ENCODE measurements at places on chromosomes 5 and 9.

DNA sequence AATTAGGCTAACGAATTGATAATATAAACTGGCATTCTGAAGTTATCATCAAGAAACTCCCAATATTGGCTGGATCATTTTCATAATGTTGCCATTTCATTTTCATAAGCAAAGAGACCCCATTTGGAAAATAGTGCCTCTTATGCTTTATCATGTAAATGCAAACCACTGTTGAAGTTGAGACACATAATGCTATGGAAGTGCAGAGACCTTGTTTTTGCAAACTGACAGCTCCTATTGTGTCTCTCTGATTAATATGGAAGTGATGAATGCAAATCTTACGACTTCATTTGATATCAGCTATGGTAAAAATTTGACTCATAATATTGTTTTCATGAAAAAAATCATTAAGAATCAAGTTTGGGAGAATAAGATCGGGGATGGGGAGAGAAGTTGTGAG is 25.3 kb upstream of the ZNF608 start:
- DNase-seq: no peak

DNA sequence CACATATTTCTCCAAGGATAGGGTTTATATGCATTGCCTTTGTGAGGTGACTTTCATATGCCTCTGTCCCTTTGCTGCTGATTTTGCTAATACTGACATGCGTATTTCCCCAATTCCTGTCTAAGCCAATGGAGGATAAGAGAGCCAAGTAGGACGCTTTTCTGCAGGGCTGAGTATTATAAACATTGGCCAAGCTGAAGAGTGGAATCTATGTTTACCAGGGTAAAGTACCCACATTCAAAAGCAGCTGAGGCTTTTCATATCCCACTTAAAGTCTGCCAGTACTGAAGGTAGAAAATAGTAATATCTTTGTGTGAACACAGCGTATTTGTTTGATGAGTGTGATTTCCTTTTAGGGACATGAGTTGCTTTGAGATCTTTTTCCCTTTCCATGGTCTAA is 128.8 kb upstream of the GPR151 start:
- no peak for DNase-seq

GRCh38 chr5:94395468-94395867 is 222.9 kb downstream of the KIAA0825 start:
- no peak for DNase-seq

GRCh38 chr9:32881948-32882347 is 98.6 kb downstream of the TMEM215 start:
- DNase-seq: no peak

DNA sequence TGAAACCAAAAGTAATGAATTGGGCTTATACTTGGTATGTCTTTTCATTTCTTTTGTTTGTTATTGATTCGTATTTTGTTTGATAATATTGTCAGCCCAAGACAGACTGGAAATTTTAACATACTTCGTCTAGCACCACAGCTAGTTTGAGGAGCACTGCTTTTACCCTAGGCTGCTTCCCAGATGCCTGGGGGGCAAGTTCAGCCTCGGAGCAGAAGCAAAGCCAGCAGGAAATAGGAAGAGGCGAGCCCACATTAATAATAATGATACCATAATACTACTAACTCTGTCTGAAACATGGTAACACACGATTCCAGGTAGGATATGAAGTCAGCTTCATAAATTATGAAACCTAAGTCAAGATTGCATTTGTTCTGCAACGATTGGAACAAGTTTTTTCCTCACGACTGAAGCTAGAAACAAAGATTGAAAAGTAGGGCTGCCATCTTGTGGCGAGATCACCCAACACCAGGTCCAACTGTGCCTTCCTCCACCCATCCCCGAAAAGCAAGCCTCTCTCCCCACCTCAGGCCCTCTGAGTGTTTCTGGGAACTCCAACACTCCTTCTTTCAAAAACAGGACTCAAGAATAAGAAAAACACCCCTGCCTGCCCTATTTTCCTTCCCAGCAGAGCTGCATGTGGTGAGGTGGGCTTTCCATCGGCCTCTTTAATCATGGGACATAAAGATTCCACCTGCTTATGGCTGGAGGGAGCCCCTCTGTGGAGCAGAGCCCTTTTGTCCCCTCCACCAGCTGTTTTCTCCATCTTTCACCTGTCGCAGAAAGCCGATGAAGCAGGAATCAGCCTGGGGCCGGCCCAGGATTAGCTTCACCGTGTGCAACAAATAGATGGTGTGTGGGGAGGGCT is 236.4 kb downstream of the CAAP1 start:
- no peak for DNase-seq

DNA sequence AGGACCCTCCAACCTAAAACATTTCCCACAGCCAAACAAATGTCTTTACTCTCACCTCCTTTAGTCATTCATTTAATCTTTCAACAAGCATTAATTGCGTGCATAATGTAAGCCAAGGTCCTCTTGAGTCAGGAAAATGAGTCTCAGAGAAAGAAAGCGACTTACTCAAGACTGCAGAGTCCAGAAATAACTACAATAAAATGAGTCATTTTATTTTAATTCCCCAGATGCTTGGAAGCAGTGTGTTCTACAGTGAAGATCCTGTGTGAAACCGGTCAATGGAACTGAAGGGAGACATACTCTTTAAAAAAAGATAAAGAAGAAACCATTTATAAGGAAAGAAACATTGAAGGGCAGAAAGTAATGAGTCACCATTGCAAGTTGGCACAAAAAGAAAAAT is 513.7 kb downstream of the CDK5RAP2 start:
- DNase-seq: no peak

DNA sequence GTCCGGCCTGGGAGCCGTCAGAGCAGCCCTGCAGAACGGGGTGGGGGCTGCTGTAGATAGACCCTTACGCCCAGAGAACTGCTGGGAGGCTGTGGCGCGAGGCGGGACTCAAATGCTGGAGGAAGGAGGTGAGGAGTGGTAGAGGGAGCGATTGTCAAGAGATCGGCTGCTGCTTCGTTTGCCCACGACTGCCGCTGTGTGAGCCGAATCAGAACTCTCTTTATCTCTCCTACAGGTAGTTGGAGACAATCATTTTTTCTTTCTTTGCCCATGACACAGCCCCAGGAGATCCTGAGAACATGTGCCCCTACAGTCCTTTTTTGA is 456 bp downstream of the ZNF79 start:
- DNase-seq: no peak

- DNase-seq: no peak
Observed at GRCh38 chr5:14215901-14216300, 72.8 kb downstream of the TRIO start.

GRCh38 chr5:68227532-68228160 is 12.1 kb downstream of the PIK3R1 start:
- no peak for DNase-seq

DNA sequence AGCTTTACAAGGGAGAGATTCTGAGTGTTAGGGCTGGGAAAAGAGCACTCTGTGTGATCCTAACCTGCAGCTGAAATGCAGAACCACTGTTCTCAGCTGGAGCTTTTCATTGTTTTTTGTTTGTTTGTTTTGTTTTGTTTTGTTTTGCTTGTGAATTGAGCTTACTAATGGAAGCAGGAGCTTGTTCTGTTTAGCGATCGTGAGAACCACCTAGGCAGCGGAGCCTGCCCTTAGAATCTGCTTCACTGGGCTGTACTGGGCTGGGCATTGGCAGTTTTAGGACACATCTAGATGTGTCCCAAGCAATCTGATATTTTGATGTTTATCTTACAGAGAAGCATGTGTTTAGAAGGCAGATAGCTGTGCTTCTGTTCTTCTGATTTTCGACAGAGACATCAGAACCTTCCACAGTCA is 14.3 kb downstream of the SYK start:
- DNase-seq: no peak

- no peak for DNase-seq
Observed at GRCh38 chr9:121833061-121833460, 181.6 kb downstream of the DAB2IP start.

DNA sequence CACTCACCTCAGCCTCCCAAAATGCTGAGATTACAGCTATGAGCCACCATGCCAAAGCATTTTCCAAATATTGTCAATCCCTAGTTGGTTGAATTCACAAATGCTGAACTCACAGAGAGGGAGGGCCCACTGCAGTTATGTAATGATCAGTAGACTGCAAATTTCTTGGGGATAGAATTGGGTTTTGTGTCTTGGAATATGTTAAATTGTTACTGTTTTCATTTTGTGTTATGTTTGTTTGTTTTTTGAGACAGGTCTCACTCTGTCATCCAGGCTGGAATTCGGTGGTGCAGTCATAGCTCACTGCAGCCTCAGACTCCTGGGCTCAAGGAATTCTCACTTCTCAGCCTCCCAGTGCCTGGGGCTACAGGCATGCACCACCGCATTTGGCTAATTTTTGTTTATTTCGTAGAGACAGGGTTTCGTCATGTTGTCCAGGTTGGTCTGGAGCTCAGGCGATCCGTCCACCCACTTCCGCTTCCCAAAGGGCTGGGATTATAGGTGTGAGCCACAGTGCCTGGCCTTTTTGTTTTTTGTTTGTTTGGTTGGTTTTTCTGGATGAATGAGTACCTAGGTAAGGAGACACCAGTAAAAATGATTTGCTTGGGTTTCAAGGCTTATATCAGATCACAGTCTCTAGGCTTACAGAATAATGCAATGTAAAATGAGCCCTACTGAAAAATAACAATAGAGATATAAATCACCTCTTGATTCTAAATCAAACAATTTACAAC is 31.5 kb upstream of the LMNB1 start:
- no peak for DNase-seq

- no peak for DNase-seq
Observed at GRCh38 chr5:78649211-78649695, 681 bp upstream of the LHFPL2 start.

DNA sequence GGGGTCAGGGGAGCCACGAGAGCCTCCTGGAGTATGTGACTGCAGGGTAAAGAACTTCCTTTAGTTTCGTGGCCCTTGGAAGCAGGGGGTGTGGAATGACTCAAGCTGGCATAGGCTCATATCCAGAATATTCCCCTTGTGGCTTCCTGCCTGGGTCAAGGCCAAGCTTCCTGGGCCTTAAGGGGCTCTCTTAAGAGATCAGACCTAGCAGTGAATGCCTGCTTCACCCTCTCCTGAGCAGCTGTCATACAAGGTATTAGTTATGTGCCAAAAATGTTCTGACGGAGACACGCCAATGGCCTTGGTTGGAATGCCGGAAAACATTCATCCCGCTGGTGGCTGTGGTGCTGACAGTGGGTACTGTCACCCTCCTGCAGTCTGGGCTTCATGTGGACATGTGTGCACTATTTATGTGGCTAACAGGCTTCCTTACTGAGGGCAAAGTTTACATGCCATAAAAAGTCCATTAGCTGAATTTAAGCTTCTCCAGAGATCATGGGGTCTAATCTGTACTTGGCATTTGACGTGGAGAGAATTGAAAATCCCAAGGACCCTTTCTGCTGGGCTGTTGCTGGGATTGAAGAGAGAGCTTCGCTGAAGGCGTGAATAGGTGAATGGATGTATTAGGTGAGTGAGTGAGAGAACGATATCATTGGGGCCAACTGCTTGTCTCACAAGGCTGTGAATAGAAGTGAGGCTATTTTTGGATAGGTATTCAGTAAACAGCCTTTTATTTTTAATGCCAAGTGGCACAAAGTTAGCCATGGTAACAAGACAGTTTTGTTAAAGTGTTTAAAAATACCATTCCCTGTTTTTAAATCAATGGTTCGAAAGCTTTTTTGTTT is 156.8 kb downstream of the MACROH2A1 start:
- no peak for DNase-seq

DNA sequence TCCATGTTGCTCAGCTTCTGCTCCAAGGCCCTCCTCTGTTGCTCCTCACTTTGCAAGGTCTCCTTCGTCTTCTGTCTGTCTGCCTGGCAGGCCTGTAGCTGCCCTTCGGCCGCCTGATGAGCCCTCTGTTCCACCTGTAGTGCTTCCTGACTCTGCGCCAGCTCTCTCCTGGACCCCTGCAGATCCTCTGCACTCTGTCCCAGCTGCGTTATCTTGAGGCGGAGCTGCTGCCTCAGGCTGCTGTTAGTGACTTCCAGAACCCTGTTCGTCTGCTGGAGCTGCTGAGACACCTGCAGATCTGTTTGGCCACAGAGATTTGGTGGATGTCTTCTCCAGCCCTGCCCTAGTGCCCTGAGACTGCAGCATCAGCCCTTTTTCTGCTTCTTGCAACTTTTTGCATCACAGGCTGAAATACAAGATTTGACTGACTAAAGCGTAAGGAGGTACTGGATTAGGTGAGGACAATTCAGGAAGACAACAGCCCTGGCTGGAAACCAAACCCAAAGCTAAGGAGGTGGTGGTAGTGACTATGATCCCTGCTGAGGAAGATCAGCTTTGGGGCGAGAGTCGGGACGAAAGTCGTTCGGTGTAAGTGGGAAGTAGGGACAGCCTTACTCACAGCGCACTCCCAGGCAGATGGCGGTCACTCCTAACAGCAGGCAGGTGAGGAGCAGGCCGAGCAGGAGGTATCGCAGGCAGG is 2.1 kb downstream of the CD72 start:
- no peak for DNase-seq

DNA sequence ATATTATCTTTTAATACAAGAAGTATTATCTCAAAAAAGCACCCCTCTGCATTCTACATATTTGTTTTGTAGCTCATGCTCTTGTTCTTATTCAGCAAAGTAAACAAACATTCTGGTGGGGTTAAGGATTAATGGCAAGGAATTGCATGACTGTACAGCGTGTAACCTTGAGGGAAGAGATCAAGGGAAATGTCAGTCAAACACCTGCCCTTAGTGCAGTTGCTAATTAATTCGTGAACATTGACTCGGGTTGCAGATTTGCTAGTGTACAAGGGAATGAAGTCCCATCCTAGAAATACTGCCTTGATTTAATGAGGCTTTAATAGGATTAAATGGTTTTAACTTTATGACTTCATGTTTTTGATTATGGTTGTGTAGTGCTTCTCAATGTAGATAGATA is 1758.1 kb downstream of the MAT2B start:
- DNase-seq: no peak

Data from CD4-positive, alpha-beta T cell treated with Interleukin-1 beta for 1 hour (primary cell).